ENCODE measurements at places on chromosomes 7 and 10. TPM values are rescaled to one million over a fixed set of nuclear protein-coding genes. Genes with fewer than 3 reads are reported as not detected.

The ARHGEF35 gene
- 9.5 TPM for polyA plus RNA-seq

The MLXIPL gene
- polyA plus RNA-seq: 27.9 TPM

GRCh38 chr7:92832534-92833023 lies 3.8 kb downstream of the CDK6 start:
- DNase-seq: no peak

DNA sequence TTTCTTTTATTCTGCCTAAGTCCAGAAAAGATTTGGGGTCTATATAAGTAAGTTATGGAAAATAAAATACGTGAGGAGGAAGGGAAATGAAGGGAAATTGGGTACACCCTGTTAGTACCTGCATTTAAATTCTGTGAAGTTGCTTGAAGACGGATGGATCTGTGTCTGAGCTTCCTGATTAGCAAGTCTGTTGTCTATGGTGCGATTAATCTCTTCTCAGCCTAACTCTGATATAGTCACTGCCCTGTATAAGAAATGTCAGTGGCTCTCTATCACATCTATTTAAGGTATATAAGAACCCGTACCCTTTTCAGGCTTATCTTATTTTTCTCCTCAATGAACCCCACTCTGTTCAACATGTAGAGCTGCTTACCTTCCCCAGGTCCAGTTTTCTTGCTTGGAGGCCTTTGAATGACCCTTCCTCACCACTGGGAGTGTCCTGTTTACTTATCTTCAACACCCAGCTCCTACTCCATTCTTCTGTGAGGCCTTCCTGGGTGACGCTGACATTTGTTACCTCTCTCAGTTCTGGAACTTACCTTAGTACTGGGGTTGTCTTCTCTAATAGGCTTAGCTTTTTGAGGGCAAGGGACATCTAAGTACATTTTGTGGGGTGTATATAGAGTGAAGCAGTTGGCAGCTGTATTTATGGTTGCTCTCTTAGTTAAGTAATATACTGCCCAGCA lies 149.6 kb upstream of the PRPS1L1 start:
- no peak for DNase-seq

DNA sequence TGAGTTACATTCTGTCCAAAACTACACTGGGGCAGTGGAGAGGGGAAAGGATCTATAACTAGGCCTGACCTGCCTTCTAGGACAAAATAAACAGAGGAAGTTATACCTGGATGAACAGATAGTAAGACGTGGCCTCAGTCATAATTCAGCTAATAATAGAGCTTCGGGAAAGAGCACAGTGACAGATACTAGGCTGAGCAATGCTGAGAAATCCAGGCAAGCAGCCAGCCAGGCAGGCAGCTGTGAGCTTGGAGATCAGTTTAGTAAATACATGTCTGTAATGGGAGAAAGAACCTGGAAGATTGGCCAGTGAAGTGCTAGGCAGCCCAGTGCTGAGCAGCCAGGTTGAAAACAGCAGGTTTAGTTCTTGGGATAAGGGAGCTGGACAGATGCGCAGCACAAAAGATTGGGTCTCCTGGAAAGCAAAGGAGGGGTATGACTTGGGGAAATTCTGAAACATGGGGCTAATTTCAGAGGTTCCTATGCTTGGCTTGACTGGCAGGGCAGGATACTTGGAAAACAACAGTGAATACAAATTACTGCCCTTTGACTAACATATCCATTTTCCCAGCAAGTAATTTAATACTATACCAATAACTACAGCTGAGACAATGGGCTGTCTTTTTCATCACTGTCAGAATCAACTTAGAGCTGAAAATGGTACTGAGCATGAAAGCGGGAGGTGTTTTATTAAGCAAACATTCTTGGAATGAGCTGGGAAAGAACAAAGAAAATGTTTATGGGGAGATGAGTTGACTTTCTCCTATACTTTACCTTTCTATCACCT lies 140.8 kb downstream of the DGKB start:
- no peak for DNase-seq

GRCh38 chr7:79405368-79405767 lies 48.1 kb downstream of the MAGI2 start:
- no peak for DNase-seq

DNA sequence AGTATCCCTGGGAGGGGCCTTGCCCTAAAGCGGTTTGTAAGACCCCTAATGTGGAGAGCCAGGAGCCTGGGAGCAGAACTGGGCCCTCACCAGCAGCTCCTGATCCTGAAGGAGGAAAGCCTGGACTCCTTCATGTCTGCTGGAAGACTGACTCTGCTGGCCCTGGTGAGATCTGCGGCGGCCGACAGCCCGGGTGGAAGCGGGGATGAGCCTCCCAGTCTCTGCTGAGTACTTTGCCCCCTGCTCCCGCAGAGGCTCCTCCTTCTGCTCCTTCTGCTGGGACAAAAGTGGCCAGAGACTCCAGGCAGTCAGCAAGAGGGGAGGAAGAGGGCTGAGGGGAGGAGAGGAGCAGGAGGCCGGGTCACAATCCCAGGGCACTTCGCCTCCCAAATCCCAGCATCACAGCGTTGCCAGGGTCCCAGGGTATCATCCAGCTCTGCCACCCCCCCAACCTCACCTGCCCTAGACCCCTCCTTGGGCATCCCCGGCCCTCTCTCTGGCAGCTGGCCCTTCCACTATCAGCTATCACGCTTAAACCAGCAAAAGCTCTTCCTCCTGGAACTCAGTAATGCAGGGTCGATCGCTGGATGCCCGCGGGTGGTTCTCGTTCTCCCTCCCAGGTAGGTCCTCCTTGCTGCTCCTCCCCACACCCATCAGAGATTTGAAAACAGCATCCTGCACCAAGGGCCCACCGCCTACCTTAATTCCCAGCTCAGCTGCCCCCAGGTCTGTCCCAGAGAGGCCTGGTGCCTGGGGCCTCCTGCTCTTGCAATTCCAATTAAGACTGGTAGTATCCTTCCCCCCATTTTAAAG lies 7.9 kb downstream of the TBATA start:
- DNase-seq: peak; percentile 58

GRCh38 chr10:58511765-58512490 lies 744 bp upstream of the BICC1 start:
- peak; percentile 67 for DNase-seq
